Activated CD8-positive, alpha-beta memory T cell treated with anti-CD3 and anti-CD28 coated beads for 1 hour (primary cell): ENCODE measurements at places on chromosomes 3 and 15.
A peak's percentile ranks its signal among the peaks of the same experiment; 100 is the strongest.

- DNase-seq = no peak
Measured at GRCh38 chr3:71227270-71227661, 356.3 kb downstream of the FOXP1 start.

DNA sequence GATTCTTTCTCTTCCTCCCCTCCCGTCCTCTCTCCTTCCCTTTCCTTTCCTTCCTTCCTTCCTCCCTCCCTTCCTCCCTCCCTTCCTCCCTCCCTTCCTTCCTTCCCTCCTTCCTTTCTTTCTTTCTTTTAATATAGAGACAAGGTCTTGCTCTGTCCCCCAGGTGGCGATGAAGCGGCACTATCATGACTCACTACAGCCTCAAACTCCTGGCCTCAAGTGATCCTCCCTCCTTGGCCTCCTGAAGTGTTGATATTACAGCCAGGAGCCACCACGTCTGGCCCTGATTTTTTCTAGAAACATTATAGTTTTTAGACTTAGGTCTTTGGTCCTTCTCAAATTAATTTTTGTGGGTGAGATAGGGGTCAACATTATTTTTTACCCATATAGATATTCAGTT is 15.5 kb downstream of the GRM2 start:
- no peak for DNase-seq

DNA sequence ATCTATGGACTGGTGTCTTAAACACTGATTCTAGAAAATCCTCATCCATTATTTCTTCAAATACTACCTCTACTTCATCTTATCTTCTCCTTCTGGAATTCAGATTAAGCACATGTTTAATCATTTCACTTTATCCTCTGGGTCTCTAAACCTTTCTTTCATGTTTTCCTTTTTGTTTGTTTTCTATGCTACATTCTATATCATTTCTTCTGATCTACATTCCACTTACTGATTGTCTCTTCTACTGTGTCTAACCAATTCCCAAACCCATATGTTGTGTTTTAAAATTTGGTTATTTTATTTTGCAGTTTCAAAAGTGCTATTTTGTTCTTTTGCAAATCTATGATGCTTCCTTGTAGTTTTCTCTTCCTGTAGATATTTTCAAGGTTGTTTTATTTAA is 31.7 kb downstream of the CCR4 start:
- no peak for DNase-seq

DNA sequence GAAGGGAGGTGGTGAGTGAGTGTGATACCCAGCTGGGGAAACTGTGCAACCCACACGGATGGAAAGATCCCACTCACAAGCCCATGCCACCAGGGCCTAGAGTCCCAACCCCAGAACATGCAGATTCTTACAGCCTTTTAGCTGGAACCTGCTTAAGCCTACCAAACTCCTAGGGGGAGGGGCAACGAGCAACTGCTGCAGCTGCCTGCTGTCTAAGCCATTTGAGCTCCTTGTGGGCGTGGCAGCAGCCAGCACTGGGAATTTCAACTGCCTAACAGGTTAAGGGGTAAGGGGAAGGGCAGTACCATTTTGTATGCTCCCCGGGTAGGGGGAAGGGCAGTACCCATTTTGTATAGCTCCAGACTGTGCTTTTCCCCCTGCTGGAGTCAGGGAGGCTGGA is 673.2 kb upstream of the BCHE start:
- DNase-seq = no peak

DNA sequence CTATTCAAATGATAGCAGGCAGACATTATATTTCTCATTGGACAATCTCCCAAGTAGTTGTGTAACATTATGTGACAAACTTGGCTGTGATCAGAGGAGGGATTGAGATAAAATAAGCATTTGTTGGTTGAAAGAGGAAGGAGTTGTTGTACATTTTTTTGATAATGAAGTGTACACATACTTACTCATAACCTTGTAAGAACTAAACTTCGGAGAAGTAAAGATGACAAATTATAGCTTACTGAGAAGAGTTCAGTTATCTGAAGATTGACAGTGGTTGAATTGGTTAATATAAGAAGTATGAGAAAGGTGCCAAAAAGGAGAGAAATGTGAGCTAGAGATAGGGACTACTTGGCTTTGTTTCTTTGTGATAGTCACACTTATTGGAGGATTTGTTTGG is 32.6 kb downstream of the STT3B start:
- DNase-seq = no peak

DNA sequence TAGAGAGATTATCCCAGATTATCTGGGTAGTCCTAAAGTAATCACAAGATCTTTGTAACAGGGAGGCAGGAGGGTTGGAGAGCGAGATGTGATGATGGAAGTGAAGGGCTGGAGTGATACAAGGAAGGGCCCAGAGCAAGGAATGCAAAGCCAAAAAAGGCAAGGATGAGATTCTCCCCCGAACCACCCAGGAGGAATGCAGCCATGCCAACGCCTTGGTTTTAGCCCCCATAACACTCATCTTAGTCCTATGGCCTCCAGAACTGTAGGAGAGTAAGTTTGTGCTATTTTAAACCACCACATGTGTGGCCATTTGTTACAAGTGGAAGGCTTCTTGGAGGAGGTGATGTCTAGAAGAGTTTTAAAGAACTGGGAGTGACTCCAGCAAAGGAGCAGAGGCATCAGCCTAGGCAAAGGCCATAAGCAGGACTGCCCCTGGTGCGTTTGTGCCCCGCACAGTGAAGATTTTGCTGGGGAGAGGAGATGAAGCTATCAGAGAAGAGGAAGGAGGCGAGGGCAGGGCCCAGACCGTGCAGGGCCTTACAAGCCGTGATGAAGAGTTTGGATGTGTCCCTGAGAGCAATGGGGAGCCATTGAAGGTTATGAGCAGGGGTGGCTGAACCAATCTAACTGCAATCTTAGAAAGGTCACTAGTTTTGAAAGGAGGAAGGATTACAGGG is 25.3 kb upstream of the CORO2B start:
- no peak for DNase-seq

DNA sequence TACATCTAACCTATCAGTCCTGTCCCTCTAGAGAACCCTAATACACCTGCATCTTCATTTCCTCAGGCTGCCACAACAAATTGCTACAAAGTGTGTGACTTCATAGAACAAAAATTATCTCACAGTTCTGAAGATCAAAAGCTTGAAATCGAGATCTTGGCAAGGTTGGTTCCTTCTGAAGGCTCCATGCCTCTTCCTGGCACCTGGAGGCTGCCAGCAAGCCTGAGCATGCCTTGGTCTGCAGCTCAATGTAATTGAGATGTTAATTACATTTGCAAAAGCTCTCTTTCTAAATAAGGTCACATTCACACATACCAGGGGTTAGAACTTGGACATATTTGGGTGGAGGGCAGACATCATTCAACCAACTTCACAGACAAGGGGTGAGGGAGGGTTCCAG is 86.4 kb upstream of the ABHD17C start:
- DNase-seq = no peak

DNA sequence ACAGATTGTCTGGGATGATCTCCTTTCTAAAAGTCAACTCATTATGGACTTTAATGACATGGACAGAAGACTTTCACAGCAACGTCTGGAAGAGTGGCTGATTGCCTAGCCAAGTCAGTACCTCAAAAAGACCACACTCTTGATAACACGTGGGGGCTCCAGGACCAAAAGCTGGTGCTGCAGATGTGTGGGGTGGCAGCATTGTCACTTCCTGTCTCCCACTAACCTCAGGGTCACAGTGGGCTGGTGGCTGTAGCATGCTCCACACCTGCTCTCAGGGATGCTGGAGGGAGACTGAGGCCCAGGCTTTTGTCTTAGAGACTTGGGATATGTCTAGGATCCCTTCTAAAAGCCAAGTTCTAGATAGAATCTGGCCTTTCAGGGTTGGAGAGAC is 118.1 kb downstream of the APBA2 start:
- no peak for DNase-seq

DNA sequence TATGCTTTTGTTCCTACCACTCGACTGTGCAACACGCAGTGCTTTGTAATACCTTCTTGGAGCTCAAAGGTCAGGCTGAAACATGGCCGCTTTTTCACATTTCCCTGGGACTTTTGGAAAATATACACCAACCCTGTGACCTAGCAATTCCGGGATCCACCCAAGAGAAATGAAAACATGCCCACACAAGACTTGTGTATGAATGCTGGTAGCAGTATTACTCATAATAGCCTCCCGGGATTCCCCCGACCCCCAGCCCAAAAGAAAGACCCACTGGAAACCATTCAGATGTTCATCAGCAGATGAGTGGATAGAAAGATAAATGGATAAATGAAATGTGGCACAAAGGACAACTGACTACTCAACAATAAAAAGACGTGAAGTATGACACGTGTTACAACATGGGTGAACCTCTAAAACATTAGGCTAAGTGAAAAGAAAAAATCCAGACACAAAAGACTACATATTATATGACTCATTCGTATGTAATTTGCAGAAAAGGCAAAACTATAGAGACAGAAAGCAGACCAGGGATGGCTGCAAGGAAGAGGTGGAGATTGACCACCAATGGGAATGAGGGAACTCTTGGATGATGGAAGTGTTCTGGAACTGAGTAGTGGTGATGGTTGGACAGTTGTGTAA is 104.1 kb downstream of the PGPEP1L start:
- no peak for DNase-seq

DNA sequence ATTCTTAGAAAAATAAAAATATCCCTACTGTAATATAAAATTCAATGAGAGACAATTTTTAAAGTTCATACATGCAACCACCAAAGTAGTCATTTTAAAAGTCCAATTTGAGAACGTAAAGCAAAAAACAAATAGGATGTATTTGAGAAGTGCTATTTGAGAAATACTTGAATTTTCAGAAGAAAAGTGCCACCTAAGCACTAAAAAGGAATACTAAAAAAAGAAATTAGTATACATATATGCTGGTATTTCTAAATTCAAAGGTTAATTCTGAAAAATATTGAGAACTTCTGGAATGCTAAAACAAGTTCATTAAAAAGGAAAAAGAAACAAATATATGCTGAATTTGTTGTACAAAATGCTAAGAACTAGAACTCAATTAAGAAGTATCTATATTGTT is 29.2 kb upstream of the ARRDC4 start:
- no peak for DNase-seq

DNA sequence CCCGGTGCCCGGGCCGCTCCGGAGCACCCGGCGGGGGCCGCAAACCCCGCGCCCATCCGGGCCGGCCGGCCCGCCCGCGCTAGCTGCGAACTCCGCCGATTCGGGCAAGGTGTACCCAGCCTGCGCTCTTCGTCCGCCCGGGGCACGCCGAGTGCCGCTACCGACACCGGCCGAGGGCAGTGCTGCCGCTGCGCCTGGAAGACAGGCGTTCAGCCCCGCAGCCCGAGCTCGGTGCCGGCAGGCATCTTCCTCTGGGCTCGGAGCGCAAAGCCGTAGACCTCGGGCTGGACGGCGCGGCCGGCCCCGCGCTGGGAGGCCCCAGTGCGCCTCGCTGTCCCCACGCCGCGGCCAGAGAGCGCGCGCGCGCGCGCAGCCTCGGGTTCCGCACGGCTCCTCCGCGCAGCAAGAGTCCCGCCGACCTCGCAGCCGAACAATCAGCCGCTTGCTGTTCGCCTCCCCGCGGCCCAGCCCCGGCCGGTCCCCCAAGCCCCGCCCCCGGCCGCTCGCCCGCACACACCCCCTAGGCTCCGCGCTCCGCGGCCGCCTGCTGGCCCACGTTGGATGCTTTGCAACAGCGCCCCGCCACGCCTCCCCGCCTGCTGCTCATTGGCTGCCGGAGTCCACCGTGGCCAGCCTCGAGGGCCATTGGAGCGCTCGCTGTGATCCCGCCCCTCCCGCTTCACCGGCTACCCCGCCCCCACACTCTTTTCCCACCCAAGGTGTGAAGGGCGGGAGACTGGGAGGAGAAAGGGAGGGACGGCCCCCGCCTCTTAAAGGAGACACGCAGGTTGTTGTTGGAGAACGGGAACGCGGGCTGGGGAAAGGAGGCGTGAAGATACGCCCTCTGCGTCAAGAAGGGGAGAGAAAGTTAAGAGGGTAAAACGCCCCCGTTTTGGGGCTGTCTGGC is at the start of gene LRIG1:
LRIG1 (minus strand) TSS at position 447 of the 907 bp plus-strand sequence. CDS start 615 bp downstream, outside the sequence.
- DNase-seq = peak; percentile 95

DNA sequence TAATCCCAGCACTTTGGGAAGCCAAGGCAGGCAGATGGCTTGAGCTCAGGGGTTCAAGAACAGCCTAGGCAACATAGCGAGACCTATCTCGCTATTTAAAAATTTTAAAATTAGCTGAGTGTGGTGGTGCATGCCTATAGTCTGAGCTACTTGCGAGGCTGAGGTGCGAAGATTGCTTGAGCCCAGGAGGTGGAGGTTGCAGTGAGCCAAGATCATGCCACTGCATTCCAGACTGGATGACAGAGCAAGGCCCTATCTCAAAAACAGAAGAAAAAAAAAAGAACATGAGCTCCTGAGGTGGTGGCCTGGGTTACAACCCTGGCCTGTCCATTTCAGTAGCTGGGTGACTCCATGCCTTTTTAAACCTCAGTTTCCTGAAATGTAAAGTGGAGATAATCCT is 7.2 kb downstream of the DNASE1L3 start:
- no peak for DNase-seq

- DNase-seq = no peak
Measured at GRCh38 chr3:8571256-8571655, 69.6 kb downstream of the LMCD1 start.

DNA sequence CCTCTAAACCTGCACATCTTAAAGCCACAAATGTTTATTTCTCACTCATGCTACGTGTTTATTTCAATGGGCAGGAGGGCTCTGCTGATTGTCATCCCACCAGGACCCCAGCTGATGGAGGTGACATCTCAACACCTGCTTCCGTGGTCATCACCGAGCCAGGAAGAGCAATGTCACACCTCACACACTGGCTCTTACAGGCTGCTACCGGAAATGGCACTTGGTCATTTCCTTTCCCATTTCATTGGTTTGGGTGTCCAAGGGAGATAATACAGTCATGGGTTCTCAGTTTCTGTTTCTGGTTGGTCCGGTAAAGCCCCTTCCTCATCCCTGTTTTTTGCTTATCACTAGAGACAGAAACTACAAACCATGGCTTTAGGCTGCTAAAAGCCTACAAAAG is 41.9 kb downstream of the ABHD2 start:
- no peak for DNase-seq

DNA sequence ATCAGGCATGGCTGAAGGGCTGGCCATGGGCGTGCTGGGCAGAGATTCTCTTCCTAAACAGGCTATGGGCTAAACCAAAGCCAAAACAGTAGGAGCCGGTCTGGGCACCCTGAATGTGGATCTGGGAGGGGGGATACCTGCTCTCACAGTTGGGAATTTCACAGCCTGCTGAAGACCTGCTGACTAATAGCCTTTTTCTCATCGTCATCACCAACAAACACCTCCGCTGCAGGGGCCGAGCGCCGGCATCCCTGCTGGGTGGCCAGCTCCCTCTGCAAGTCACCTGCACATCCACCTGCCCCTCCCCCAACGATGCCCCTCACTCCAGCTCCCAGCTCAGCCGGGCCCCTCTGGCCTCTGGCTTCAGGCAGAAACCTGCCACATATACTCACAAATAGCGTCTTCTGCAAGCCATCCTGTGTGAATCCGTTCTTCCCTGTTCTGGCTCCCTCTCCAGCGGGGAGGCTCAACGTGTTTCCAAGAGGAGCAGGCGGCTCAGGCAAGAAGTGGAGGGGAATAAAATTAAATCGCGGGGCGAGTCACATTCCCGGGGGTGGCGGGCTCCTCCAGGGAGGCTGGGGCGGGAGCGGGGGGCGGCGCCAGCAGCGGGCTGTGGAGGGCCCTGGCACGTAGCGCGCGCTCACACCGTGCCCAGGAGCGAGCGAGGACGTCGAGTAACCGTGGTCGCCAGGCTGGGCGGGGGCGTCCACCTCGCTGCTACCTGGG is 466 bp downstream of the IQSEC1 start:
- DNase-seq = no peak

GRCh38 chr3:67567893-67568292 is 86.5 kb downstream of the SUCLG2 start:
- no peak for DNase-seq
